ENCODE measurements at places on chromosomes 5 and 9.

- DNase-seq: no peak
Measured at GRCh38 chr5:159894149-159894720, 22.0 kb upstream of the ADRA1B start.

- DNase-seq: no peak
Measured at GRCh38 chr5:78235289-78235688, 59.2 kb downstream of the AP3B1 start.

- no peak for DNase-seq
Measured at GRCh38 chr5:66442951-66443445, 153.2 kb upstream of the MAST4 start.

DNA sequence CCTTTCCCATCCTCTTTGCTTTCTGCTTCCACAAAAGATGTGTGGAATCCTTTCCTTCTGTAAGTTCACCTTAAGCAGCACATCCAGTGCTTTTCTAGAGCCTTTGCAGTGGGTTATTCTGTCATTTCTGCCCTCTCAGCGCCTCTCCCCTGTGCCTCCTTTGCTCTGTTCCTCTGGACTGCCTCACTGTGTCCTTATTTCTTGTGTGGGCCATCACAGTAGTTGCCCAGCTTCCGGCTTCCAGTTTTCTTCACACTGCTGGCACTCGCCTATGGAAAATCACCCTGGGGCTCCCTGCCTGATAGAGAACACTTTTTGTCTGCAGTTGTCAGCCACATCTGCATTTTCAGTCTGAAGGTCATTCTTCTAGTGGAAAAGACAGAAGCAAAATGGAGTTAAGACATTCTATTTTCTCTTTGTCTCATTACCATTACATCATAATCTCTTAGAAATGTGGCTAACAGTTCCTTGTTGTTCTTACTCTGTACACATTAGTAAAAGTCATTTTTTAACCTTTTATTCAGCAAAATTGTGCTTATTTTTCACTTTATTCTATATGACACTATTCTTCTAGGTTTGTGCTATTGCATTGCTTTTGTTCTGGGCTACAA lies 64.1 kb upstream of the ZNF608 start:
- no peak for DNase-seq

GRCh38 chr9:134570151-134570621 lies 71.4 kb upstream of the COL5A1 start:
- DNase-seq: no peak

- DNase-seq: no peak
Measured at GRCh38 chr5:59423021-59423420, 470.5 kb downstream of the PDE4D start.

- no peak for DNase-seq
Measured at GRCh38 chr5:102222772-102223171, 73.3 kb downstream of the SLCO4C1 start.

GRCh38 chr5:40332970-40333369 lies 346.7 kb upstream of the PTGER4 start:
- DNase-seq: no peak

DNA sequence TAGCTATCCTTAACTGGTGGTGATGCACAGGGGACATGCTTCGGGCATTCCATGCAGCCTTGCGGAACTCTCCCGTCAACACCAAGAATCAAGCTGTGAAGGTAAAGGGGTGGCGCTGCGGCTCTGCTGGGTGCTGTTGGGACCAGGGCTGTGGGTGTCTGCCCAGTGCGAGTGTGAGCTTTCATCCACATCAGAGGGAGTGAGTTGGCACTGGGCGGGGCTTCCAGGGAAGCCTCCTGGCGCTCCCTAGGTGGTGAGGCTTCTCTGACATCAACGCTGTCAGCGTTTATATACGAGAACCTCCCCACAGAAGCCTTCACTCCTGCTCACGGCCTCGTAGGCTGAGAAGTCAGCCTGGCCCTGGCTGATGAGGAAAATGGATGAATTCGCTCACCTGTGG lies 11.7 kb downstream of the ARPC5L start:
- DNase-seq: no peak

GRCh38 chr5:136236479-136237083 lies 43.6 kb upstream of the SMIM32 start:
- no peak for DNase-seq

DNA sequence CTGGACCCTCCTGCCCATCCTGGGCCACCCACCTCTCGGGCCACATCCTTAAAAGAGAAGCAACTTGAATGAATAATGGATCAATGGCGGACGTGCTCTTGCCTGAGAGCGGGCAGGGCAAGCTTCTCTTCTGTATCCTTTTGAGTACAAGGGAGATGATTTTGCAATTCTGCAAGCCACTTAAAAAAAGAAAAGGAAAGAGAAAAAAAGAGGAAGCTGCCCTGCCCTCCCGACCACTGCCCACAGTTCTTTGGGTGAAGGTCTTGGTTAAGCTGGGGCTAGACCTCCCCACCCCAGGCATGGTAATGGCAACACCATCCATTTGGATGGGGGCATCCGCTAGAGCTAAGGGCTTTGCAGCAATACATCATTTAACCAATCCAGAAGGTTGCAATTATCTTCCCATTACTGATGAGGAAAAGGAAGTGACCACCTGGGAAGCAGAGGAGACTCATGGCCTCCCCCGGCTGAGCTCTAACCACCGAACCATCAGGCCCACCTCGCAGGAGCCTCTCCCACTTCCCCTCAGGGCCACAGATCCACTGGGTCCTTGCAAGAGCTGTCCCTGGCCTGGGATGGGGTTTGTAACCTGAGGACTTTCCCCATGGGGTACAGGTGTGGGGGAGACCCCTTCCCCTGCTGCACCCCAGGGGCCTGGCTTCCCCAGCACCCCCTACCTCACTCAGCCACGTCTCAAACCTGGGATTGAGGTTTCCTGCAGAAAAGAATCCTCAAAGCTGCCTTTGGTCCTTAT lies 27.8 kb upstream of the LAMC3 start:
- DNase-seq: no peak

GRCh38 chr9:106868565-106868964 lies 5.6 kb downstream of the ZNF462 start:
- DNase-seq: no peak

- DNase-seq: no peak
Measured at GRCh38 chr5:56142614-56143372, 90.3 kb downstream of the ANKRD55 start.

- no peak for DNase-seq
Measured at GRCh38 chr5:116865651-116866050, 291.0 kb upstream of the SEMA6A start.

GRCh38 chr5:167242701-167243100 lies 1048.7 kb upstream of the WWC1 start:
- DNase-seq: no peak

- no peak for DNase-seq
Measured at GRCh38 chr5:93058309-93058708, 522.7 kb downstream of the NR2F1-AS1 start.

DNA sequence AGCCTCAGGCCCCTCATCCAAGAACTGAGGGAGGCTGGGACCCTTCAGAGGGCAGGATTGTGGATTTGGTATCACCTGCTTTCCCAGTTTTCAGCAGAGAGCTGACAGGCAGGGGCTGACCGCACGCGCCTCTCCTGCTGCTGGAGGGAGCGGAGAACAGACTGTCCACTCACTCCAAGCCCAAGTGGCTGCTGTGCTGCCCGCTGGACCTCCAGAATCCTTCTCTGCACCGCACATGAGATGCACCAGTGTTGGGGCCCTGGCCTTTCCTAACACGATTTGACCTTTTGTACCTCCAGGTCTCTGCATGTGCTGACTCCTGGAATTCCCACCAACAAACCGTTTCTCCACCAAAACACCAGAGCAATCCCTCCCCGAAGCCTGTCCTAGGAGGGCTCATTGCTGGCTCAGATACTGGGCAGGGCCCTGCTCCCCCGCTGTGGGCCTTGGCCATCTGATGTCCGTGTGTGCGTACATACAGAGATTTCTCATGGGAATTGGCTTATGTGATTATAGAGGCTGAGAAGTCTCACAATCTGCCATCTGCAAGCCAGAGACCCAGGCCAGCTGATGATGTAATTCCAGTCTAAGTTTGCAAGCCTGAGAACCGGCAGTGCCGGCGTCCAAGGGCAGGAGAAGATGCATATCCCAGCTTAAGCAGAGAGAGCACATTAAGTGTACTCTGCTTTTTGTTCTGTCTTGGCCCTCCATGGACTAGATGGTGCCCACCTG lies 141.7 kb downstream of the GADD45G start:
- no peak for DNase-seq

DNA sequence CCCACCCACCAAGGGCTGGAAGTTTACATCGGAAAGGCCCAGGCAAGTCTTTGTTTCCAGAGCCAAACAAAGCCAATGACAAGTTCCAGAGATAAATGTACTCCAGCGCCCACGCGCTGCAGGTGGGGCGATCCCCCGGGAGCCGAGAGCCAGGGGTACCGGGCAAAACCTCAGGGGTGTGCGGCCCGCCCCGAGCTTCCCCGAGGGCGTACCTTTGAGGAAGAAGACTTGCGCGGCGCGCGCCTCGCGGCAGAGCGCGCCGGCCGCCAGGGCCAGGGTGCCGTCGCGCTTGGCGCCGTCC lies 671 bp downstream of the DUSP1 start:
- DNase-seq: no peak

DNA sequence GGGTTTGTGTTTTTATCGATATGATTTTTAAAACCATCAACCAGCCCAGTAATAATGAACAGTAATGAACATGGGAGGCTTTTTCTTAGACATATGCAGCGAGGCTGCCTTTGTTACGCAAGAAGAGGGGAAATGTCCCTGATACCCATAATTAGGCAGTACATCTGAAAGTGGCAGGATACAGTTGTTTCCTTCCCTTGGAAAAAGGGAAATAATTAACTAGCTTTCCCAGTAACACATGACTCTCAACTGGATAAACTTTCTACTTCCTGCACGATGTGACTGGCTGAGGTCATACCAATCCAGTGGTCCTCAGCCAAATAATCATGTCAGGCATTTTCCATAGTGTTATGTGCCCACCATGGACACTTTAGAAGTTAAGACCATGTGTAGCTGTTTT lies 431.6 kb upstream of the C9orf72 start:
- DNase-seq: no peak

DNA sequence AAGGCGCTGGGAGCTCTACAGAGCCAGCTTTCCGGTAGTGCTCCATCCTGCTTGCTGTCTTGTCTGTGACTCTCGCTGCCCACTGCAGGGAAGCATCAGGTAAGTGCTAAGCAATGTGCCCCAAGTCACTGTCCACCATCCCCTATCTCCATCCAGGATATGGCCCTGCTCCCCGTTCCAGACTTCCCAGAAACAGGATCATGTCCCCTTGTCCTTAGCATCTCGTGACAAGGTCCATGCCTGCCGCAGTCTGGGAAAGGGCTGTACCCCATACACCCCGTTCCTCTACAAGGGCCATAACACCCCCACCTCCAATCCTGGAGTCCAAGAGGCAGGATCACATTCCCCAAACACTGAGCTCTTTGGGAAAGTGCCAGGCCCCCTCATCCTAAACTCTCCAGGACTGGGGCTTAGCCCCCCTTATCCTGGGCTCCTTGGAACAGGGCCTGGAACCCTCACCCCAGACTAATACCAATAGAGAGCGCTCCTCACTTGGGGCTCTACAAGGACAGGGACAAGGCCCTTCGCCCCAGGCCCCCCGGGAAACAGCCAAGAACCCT lies 566 bp downstream of the RPP25L start:
- no peak for DNase-seq

- no peak for DNase-seq
Measured at GRCh38 chr9:15287309-15287708, 19.7 kb downstream of the TTC39B start.

DNA sequence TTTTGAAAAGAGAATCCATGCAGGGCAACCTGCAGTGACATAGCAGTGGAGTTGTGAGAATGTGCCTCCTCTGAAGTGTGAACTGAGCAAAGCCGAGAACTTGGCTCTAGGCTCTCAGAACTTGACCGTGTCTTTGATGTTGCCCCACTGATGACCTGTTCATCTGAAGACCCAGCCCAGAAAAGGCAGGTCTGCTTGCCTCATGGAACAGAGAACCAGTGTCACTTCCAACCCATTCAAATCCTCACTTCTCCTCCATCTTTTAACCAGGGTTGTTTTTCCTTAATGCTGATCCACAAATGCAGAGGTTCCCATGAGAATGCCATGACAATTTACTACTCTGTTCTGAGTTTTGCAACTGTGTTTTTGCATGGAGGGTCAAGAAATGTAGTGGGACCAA lies 155.4 kb downstream of the MED10 start:
- no peak for DNase-seq

GRCh38 chr5:34656001-34656699 lies at the start of gene RAI14:
RAI14 (plus strand) TSS chr5:34656328; CDS start chr5:34686920, 30,592 bp downstream.
- DNase-seq: peak; percentile 35

- no peak for DNase-seq
Measured at GRCh38 chr9:135073081-135073740, 14.3 kb upstream of the OLFM1 start.

DNA sequence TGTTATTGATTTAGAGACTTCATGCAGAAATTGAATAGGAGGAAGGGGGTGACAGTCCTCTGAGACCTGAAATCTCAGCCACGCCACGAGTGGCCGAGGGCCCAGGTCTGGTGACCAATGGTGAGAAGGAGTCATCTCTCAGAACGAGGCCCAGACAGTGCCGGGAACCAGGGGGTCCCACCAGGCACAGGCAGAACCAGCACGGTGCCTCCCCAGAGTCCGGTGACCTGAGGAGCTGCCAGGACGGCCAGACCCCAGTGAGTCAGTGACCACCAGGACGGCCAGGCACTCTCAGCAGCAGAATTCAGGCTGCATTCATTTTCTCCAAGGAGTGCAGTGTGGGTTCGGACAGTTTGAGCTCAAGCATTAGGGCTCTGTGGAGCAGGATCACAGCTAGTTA lies 43.8 kb upstream of the NKD2 start:
- DNase-seq: no peak

- DNase-seq: no peak
Measured at GRCh38 chr5:67855523-67855922, 360.0 kb upstream of the PIK3R1 start.

GRCh38 chr5:125722550-125722949 lies 700.7 kb upstream of the GRAMD2B start:
- no peak for DNase-seq
